T-cell (primary cell): ENCODE measurements at places on chromosomes 5 and 9.

DNA sequence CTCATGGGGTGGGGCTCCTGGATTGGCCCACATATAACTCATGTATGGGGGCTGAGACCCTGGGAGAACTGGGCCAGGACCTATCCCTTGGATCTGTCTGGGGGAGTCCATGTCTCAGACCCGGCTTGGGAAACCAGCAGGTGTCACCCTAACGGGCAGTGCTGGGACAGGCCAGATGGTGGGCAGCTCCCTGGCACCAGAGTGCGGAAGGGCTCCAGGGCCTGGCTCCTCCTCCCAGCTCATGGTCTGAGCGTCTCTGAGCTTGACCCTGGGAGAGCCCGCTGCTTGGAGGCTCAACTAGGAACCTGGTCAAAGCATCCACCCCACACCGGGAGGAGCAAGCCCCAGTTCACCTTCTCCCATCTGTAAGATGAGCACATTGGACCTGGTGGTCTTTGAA is 15.5 kb upstream of the NCS1 start:
- no peak for DNase-seq

GRCh38 chr9:134456756-134457305 is 130.6 kb downstream of the RXRA start:
- DNase-seq, result no peak

GRCh38 chr9:121216271-121216805 is 14.7 kb upstream of the RAB14 start:
- no peak for DNase-seq

- no peak for DNase-seq
Observed at GRCh38 chr5:156947925-156948324, 15.1 kb downstream of the TIMD4 start.

- DNase-seq, result no peak
Observed at GRCh38 chr9:106700676-106701075, 162.3 kb upstream of the ZNF462 start.

DNA sequence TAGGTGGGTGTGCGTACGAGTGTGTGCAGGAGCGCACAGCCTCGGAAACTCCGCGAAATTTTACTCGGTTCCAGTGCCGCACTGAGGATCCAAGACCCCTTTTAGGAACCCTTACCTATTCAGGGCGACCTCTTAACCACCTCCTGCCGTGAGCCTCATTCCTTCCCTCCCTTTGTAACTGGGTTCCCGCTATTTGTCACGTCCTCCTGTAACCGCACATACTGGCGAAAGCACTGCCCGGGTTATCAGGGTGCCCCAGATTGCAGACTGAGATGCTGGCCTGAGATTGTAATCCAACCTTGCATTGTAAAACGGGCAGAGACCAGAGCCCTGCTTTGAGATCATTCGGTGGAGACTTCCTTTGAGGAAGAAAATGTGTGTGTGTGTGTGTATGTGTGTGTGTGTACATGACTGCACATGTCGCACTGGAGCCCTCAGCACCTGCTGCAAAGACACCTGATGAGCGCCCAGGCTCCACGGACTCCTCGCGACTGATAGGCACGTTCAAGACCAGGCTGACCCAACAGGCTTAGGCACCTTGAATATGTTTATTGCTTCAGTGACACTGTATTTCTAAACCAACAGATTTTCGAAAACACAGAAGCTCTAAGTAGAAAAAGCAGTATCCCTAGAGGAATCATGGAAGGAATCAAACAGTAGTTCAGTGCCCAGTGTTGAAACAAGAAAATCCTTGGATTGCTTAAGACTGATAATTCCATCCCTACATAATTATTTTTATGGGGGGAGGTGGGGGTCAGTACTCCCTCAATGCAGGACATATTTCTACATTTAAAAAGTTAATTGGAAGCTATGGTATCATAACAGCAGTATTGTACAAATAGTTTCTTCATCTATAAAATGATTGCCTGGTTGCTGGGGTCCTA is 86.5 kb upstream of the TNFAIP8 start:
- DNase-seq, result no peak

- DNase-seq, result peak; percentile 16
Observed at GRCh38 chr5:59188419-59189225, 605.7 kb downstream of the RAB3C start.

- no peak for DNase-seq
Observed at GRCh38 chr9:7392148-7392547, 407.4 kb downstream of the DMAC1 start.

GRCh38 chr5:161549106-161549505 is 2.6 kb upstream of the GABRB2 start:
- no peak for DNase-seq

DNA sequence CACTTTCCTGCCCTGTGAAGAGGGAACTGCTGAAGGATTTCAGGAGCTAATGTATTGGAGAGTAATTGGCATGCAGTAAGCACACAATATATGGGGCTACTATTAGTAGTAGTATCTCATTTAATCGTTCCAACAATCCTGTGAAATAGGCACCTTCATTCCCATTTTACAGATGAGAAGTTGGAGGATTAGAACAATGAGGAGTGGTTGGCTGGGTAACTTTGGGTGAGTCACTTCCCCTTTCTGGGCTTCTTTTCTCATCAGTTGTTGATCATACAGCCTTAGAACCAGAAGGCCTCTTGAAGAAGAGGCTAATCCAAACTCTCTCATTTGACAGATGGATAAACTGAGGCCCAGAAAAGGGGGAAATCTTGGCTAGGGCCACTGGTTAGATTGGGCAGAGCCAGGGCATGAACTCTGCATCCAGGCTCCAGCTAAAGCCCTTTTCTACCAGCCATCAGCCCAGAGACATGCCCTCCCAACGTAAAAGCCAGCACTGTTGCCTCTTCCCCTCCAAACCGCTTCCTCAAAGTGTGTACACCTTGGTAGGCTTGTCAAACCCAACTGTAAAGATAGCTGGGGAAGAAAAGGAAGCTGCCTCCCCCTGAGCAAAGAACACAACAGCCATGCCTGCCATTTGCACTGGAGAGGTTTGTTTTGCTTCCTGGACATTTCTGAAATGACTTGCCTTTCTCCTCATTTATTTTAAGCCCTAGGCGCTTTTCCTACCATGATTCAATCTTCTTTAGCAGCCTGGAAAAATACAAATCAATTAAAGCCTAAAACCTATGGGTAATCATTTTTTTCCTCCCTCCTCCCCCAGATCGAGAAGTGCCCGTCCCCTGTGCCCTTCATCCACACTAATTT is 992 bp downstream of the SPACA9 start:
- DNase-seq, result no peak

- no peak for DNase-seq
Observed at GRCh38 chr5:149028984-149029383, 33.9 kb downstream of the SH3TC2 start.

- no peak for DNase-seq
Observed at GRCh38 chr9:110615498-110615897, 36.0 kb upstream of the SVEP1 start.

DNA sequence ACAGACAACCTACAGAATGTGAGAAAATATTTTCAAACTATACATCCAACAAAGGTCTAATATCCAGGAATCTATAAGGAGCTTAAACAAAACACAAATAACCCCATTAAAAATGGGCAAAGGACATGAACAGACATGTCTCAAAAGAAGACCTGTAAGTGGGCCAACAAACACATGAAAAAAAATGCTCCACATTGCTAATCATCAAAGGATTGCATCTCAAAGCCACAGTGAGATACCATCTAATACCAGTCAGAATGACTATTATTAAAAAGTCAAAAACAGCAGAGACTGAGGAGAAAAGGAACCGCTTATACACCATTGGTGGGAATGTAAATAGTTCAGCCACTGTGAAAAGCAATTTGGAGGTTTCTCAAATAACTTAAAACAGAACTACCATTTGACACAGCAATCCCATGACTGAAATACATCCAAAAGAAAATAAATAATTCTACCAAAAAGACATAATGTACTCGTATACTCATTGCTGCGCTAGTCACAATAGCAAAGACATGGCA is 39.1 kb upstream of the C5orf63 start:
- no peak for DNase-seq

- no peak for DNase-seq
Observed at GRCh38 chr5:6398570-6399230, 20.4 kb upstream of the MED10 start.

DNA sequence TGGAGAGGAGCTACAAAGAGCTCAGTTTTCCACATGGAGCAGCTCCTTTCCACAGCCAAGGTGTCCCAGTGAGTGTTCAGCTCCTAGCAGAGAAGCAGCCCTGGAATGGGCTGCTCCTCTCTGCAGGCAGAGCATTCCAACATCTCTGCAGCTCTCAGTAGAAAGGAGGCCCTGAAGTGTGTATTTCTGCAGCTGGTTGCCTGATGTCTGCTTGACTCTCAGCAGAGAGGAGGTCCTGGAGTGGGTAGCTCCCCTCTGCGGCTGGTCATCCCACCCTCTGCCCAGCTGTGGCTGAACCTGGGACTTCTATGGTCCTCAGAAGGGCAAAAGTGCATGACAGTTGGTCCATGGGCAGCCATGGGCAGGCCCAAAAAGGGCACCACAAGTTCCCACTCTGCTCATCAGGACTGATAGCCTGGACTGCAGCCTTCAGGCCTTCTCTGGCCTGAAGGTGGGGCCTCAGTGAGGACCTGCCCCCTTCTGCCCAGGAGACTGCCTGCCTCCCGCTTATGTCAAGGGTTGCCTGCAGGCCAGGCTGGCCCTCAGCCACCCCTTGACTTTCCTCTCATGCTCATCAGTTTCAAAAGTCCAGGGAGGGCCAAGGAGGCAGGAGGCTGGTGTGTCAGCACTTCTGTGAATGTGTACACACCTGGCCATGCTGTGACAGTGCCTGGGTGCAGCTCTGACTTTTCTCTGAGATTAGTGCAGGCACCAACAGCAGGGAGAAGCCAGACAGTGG is 605.9 kb upstream of the FAM174A start:
- DNase-seq, result no peak

- DNase-seq, result no peak
Observed at GRCh38 chr5:150441813-150442698, 7.5 kb downstream of the RPS14 start.

DNA sequence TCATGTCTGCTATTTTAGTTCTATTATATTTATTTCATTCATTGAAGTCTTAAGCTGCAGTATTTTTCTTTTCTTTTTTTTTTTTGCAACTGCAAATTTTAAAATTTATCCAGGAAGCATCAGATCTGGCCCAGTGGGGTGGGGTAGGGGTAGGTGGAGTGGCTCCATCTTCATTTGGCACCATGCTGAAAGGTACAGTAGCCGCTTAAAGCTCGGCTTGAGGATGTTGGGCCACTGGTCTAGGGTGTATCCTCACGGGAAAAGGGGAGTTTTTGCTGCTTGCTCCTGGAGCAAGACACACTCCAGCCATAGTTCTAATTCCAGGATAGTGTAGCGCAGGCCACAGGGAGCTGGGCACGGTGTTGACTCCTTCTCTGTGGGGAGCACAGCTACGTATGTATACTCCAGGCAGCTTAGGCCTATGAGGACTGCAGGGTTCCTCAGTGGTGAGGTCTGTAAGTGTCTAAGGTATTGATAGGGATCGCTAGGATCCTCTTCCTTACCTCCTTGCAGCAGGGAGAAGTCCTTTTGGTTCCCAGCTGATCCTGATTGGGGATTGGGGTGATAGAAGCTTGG is 22.7 kb downstream of the RCL1 start:
- DNase-seq, result no peak

GRCh38 chr9:89648247-89649000 is 43.6 kb downstream of the GADD45G start:
- no peak for DNase-seq

DNA sequence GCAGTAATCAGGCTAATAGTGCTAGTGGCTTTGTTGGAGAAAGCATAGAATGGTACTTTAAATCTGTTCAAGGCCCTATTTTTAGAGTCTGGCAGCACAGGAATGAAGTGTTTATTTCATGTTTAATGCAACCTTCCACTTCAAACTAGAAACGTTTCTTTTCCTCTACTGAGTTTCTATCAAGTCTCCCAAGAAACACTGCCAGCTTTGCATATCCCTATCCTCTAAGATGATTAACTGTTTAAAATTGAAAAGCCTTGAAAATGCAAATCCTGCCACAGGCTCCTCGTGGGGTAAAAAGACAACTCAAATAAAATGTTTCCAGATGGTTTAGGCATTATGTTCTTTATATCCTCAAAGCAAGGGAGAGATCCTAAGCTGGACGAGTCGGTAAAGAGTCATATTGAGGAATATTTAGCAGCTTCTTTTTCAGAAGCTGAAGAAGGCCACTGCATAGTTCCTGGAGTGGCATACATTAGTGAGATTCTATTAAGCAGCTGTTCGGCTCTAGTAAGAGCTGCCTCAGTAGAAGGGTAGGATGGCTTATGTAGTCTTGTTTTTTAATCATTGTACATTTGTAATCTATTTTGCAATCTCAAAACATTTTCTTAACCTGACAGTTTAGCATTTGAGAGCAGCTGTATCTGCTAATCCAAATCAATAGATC is 251.2 kb downstream of the CHSY3 start:
- DNase-seq, result no peak

- no peak for DNase-seq
Observed at GRCh38 chr9:87179553-87180340, 232.4 kb upstream of the GAS1 start.

DNA sequence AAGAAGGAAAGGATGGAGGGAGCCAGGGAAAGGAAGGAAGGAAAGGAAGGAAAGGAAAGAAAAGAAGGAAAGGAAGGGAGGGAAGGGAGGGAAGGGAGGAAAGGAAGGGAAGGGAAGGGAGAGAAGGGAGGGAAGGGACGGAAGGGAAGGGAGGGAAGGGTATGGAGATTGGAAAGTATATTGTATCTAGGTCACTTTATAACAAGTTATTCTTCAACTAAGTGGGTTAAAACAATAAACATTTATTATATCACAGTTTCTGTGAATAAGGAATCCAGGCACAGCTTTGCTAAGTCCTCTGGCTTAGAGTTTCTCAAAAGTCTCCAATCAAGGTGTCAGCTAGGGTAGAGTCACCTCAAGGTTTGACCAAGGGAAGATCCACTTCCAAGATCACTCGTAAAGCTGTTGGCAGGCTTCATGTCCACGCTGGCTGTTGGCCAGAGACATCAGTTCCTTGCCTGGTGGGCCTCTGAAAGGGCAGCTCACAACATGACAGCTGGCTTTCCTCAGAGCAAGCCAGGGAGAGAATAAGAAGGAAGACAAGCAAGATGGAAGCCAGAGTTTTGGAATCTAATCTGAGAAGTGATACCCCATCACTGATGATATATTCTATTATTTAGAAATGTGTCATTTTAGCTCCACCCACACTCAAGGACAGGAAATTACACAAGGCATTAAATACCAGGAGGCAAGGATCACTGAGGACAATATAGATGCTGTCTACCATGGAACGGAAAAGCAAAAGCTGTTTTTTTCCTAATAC is 105.1 kb downstream of the DEPDC1B start:
- DNase-seq, result no peak

DNA sequence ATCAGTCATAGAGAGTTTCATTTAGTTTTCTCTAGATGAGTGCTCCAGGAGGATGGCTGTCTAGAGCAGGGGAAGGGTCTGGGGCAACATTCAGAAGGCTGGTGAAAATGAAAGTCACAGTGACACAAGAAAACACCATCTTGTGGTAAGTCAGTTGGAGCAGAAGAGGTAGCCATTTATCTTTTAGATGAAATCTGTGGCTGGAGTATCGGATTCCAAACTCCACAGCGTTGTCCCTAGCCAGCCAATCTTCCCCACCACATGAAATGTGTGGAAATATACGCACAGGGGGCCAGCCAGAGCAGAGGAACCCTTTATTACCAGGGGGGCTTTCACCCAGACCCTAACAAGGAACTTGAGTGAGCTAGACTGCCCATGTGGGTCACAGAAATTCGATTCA is 15.9 kb upstream of the TNFAIP8 start:
- DNase-seq, result no peak

- DNase-seq, result no peak
Observed at GRCh38 chr9:133569891-133570690, 35.6 kb downstream of the ADAMTSL2 start.

- DNase-seq, result no peak
Observed at GRCh38 chr5:33441241-33442177, 744 bp downstream of the TARS1 start.
